ENCODE measurements at places on chromosomes 1 and 21.

DNA sequence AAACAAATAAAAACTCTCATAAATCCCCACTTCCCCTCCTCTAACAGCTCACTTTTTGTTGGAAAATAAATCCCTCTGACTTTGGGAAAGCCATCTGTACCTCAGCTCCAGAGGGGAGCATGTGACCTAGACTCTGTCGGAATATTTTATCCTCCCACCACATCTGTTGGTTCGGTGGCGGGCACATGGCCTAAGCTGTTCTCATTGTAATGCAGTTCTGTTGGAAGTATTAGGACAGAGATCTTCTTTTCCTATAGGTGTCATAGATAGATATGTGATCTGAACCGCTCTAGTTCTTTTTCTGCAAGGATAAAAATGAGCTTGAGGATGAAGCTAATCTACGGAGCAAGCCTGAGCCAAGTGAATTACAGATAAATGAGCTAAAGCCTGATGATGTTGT, 50.5 kb upstream of the EPS8L3 start:
- no peak for DNase-seq

GRCh38 chr1:149884433-149885338, 14.7 kb upstream of the BOLA1 start:
- DNase-seq: no peak

GRCh38 chr21:38853421-38853919, 47.7 kb downstream of the ETS2 start:
- DNase-seq: peak; percentile 20

GRCh38 chr1:116087628-116088027, 23.6 kb upstream of the MAB21L3 start:
- no peak for DNase-seq

DNA sequence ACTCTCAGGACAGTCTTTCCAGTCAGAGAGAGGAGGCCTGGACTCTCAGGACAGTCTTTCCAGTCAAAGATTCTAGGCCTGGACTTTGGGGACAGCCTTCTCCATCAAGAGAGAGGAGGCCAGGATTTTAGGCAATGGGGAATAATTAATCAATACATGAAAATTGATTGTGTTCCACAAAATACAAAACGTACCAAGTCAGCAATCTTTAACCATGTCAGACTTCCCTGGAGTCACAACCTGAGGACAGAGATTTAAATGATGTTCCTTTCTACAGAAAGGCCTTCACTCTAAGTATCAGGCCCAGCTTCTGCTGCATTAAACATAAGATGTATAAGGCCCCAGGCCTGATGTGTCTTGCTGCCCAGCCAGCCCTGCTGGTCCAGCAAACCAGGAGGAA, 27.0 kb upstream of the GPR157 start:
- no peak for DNase-seq

- peak; percentile 72 for DNase-seq
These were observed 114.3 kb upstream of the ETV3 start for GRCh38 chr1:157252473-157252872.

DNA sequence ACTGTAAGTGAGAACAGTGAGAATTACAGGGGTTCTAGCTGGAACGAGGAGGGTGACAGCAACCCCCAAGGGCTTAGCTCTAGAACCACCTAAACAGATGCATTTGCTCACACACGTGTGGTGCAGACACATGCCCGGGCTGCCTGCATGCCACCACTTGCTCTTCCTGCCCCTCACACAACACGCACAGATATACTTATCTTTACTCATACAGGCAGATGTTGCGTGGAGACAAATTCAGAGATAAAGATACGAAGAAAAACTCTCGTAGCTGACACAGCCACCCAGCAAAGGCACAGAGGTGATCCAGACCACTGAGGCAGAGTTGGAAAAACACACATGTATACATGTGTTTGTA, 13.5 kb downstream of the VANGL1 start:
- no peak for DNase-seq

- no peak for DNase-seq
These were observed 101.0 kb downstream of the KIF26B start for GRCh38 chr1:245255783-245256182.

DNA sequence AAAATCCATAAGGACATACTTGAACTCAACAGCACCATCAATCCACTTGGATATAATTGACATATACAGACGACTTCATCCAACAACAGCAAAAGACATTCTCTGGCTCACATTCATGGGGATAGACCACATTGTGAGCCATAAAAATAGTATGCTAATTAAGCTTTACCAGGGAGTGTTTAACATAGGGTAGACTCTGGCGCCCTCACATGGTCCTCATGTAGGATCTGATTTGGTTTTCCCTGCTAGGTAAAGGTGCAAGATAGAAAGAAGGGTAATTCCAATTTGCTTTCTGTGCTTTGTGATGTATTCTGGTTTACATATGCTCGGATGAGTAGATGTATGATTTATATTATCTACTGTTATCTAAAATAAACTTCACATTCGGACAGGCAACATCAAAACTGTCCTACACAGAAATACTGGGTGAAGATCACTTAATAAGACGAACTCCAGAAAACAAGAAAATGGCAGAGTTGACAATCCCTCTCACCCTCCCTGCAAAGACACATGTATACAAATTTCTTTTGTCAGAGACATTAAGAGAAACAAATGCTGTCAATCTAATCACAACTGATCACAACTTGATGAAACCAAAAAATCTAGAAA, 27.7 kb downstream of the CR1L start:
- DNase-seq: no peak

DNA sequence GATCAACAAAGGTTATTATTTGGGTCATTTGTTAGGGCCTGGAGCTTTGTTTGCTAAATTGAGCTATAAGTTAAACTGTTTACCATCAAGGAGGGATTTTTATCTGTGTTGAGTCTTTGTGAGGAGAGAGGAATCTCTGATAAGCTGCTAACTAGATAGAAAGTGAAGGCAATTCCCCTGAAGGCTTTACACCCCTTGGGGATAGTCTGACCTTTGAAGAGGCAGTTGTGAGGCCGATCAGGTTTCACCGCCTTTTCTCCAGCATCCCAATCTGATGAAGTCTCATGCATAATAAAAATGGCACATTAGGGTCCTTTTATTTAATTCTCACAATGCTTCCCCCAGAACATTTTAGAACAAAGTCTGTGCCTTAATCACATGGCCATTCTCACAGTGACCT, 21.8 kb downstream of the C1orf21 start:
- no peak for DNase-seq

- peak; percentile 70 for DNase-seq
These were observed 8.9 kb downstream of the TAGLN2 start for GRCh38 chr1:159916242-159917051.

DNA sequence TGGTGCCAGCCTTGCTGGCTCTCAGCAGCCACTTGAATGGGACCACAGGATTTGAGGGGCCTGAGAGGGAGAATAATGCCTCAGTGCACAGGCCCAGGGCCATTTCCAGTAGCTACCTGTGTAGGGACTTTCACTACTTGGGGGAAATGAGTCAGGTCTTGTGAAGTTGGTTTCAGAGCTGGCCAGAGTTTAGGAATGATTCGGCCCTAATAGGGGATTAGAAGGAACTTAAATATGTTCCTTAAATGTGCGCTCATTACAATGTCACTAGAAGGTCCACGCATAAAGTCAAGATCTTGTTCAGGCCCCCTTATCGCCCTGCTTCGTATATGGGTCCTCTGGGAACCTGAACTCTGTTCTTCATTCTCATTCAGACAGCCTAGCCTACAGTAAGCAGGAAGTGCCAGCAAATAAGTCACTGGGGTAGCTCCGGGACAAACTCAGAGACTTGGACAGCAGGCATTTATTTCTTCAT, 5.6 kb upstream of the AKR1A1 start:
- DNase-seq: no peak

GRCh38 chr1:43352881-43353280, 5.9 kb upstream of the CDC20 start:
- no peak for DNase-seq

DNA sequence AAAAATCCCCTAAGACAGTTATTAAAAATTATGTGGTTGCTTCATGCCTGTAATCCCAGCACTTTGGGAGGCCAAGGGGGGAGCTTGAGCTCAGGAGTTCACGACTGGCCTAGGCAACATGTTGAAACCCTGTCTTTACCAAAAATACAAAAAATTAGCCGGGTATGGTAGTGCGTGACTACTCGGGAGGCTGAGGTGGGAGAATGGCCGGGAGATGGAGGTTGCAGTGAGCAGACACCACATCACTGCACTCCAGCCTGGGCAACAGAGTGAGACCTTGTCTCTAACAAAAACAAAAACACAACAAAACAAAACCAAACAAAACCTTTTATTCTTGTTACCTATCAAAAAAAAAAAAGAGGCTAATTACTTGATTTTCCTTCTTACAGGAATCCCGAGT, 2.1 kb downstream of the ELK4 start:
- DNase-seq: no peak

DNA sequence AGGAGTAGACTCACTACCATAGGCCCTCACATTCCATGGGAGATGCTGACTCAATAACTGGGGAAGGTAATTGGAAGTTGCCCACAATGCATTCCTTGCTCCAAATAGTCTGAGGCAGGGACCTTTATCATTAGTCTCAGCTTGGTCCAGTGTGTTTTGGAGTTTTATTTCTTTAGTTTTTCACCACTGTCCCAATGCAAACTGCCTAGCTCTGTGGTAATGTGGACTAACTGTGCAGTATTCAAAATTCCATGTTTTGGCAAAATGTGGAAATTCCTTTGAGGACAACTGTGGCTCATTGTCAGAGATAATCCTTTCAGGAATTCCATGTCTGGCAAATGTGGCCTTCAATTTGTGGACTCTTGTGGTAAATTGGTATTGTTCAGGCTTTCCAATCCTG, 78.1 kb upstream of the PAPPA2 start:
- DNase-seq: no peak

GRCh38 chr1:226603022-226603857, 54.7 kb downstream of the STUM start:
- DNase-seq: no peak

DNA sequence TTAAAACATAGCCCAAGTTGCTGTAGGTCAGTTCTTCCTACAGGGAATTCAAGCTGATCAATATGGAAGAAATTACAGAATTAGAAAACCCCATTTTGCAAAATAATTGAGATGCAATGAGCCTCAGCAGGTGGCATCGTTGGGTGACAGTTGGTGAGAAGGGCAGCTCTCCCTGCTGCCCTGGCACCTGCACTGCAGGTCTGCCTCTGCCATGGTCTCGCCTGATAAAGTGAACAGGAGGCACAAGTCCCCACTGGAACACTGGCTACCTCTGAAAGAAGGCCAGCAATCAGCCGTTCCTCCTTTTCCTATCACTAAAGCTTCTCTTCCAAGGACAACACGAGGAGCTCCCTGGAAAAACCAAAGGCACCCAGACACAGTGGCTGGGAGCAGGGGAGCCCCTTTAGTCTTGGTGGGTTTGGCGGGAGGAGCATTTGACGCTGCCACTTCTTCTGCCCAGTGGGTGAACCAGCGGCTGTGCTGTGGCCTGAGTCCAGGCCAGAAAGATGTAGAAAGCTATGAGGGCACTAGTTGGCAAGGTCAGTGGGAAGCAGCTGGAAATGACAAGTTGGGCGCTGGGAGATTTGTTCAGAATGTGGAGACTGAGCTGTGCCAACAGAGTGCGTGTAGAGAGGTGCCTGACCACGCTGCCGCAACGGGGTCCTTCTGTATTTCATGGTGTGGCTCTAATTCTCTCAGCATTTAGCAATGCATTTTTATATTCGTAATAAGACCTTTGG, 93.1 kb downstream of the RIPK4 start:
- no peak for DNase-seq

DNA sequence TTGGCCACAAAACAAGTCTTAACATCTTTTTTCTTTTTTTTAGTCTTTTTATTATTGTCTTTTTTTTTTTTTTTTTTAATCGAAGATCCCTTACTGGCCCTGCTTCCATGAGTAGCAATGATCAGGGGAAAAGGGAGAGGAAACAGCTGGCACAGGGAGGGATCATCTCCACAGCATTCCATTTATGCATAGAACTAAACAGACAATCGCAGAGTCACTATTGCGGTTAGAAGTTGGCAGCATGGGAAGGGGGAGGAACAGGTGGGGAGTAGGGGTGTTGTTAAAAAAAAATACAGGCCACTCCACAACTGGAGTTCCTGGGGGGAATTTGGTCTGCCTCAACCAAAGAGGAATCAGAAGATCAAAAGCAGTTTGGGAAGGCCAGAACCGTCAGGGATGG, 55.4 kb downstream of the C1orf185 start:
- DNase-seq: no peak

- no peak for DNase-seq
These were observed 5.8 kb upstream of the WNT3A start for GRCh38 chr1:228000836-228001563.

- no peak for DNase-seq
These were observed 10.4 kb downstream of the LAMB3 start for GRCh38 chr1:209641832-209642172.

GRCh38 chr1:87588495-87588894, 259.8 kb downstream of the LMO4 start:
- no peak for DNase-seq

DNA sequence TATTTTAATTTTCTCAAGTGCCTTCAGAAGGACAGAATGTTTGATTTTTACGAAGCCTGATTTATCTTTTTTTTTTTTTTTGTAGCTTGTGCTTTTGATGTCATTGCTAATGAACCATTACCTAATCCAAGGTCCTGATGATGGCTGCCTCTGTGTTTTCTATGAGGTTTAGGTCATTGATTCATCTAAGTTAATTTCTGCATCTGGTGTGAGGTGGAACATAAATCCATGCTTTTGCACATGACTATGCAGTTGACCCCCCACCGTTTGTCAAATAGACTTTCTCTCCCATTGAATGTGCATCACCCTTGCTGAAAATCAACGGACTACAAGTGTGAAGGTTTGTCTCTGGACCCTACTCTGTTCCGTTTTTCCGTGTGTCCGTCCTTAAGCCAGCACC, 50.5 kb downstream of the COL6A1 start:
- DNase-seq: no peak

DNA sequence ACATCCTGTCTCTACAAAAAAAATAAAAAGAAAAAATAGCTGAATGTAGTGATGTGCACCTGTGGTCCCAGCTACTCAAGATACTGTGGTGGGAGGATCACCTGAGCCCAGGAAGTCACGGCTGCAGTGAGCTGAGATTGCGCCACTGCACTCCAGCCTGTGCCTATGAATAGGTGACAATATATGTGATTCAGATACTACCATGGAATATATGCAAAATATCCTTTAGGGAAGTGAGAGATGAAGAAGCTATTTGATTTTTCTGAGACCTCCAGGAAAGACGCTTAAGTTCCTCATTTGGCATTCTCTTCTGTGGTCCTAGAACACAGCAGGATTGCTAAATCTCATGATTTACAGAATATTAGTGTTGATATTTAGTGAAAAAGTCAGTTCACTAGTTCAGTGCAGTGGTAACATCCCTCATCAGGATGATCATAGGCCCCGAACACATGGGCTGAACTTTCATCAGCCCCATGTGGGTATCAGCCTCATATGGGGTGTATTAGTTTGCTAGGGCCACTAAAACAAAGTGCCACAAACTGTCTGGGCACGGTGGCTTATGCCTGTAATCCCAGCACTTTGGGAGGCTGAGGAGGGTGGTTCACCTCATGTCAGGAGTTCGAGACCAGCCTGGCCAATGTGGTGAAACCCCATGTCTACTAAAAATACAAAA, 6.0 kb upstream of the VASH2 start:
- no peak for DNase-seq
